Panc1 (cell line): ENCODE measurements at places on chromosomes 6 and 20.

DNA sequence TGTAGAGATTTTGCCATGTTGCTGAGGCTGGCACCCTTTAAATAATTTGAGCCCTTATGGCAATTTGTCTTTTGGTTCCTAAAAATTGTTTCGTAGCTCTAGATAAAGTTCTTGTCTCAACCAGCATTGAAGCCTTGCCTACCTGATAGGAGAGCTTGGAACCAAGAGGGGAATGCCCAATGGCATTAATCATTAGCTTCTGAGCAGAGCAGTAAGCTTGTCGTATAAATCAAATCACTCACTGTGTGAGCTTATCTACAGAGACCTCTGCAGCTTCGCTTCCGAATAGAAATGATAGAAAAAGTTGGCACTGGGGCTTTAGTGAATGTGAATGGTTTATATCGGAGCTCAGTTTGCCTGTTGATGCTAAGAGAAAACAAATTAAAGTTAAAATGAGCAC, 10.7 kb downstream of the ANKRD6 start:
- no peak for DNase-seq

GRCh38 chr6:105692613-105693215, 289.8 kb upstream of the PREP start:
- no peak for DNase-seq

- DNase-seq, result no peak
These were observed 173.7 kb downstream of the TFAP2C start for GRCh38 chr20:56802805-56803204.

DNA sequence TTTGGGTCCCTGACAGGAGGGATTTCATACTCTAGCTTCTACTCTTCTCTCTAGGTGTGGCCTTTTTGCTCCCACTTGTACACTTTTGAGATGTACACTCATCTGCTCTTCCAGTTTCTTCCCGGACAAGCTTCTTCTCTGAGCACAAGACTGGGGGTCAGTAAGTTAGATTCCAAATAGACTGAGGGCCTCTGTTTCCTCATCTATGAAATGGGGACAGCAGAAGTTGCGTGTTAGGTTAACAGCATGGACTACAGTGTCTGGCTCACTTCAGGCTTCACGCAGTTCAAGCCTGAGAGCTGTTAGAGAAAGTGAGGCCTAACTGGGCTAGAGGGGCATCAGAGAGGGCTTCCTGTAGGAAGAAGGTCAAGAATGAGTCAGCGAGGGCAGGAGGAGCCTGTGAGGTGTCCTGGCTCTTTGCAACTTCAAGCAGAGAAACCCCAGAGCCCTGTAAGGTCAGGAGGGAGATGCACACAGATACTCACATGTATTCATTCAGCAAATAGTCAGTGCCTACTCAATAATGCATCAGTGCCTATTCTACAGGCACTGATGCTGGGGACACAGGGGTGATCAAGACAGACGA, 20.6 kb downstream of the XKR7 start:
- DNase-seq, result no peak

DNA sequence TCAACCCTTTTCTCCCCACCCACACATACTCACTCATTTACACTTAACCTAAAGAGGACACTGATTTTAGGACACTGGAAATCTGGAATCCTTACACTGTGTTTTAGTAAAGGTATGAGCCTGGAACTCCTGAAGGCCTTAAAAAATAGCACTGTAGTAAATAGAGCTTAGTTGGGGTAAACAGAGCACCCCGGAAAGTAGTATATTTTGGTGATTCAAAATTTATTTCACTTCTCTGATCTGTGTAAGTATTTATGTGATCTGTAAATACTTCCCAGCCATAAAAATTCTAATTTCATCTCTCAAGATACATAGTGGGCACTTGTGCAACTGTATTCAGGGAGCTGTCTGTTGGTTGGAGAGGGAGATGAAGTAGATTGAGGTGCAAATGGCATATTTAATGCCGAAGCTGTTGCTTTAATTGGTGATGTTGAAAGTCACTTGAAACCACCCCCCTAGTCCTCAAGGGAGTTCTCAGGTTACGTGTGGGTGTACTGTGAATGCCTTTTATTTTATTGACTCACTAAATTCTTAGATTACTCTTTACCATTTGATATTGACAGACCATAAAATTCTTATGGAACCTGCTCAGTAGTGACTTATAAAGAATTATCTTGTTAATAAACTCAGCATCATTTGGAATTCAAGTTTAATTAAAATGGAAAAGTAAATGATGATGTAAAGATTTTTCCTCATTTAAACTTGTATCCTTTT, 154.9 kb downstream of the SOX4 start:
- no peak for DNase-seq

- DNase-seq, result no peak
These were observed 114.3 kb downstream of the UBE3D start for GRCh38 chr6:82951389-82951788.

- no peak for DNase-seq
These were observed 289.9 kb downstream of the CD109 start for GRCh38 chr6:73985891-73986290.

DNA sequence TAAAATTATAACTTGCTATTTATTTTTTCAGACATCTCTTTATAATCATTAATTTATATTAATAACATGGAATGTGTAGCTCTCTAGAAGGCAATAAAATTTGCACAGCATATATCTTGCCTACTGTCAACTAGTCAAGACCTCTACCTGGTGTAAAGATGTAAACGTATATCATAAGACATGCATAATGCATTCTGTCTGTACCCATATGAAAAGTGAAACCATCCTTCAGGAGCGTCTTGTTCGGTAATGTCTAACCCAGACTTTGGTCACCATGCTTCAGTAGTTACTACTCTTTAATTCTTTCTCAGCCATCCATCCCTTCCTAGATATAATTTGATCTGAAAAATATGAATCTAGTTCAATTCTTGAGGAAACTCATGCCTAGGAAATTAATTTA, 21.0 kb downstream of the CEP43 start:
- DNase-seq, result no peak

GRCh38 chr6:167113935-167114910, 8.7 kb upstream of the CCR6 start:
- DNase-seq, result no peak
